ENCODE measurements at places on chromosomes 1 and 21.

- no peak for DNase-seq
These were observed 58.7 kb downstream of the NRDC start for GRCh38 chr1:51819810-51820209.

GRCh38 chr1:3590139-3590763 is 21.1 kb downstream of the MEGF6 start:
- DNase-seq: no peak

- DNase-seq: no peak
These were observed at the start of gene EPHX1 for GRCh38 chr1:225809842-225810578. Gene EPHX1, plus strand, starts transcription at chr1:225810124. Its CDS starts 18,606 bp downstream, at chr1:225828730.

DNA sequence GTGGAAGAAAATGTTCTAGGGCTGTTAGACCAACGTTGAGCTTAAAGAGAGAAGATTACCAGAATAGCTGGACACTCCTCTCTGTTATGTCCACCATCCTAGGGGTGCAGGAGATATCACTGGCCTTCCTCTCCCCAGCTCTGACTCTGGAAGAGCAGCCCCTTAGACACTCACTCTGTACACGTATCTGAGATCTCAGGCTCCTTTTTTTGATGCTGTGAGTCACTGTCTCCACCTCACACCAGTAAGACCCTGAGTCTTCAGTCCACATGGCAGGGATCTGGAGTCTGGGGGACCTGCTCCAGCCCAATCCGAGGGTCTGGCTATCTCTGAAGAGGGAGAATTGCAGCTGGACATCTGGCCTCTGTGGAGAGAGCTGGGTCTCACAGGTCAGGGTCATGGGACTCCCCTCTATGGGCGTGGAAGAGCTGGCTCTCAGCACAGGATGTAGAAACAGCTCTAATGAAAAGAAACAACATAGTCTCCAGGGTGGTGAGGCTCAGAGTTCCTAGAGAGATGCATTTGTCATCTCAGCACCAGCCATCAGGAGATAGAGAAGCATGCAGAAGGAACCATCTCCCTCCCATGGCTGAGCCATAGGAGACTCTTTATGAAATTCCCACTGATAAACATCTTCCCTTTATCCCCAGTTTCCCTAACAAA is 3.5 kb downstream of the FCRL3 start:
- DNase-seq: no peak

DNA sequence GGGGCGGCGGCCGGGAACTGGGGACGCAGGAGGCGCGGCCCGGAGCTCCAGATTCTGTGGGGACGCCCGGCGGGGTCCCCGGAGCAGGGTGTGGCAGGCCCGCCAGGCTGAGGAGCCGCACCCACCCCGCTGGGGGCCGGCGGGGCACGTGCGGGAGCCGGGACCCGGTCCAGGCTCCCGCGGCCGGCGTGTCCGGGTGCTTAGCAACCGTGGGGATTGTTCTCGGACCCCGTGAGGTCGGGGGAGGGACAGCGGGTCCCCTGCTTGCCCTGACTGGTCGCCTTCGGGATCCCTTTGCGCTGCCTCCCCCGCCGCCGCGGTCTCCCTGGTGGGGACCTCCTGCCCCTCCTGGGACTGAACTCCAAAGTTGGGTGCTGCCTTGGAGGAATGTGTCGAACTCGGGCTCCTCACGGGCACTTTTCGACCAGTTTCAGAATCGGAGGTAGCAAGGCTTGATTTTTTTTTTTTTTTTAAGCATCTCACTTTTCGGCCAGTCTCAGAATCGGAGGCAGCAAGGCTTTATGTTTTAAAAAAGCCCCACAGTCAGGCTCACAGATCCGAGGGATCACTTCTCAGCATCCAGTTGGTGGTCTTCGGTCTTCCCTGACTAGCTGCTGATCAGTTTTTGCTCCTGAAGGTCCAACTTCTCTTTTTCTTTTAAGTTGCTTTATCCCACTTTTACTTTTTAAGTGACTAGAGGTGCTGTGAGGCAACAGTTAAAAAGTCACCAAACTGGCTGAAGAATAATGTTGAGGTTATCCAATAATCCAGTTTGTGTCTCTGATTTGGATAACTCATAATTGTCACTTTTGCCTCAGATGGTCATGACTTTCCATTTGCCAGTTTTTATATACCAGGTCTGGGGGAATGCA is 648 bp downstream of the FAM76A start:
- DNase-seq: peak; percentile 89

- DNase-seq: no peak
These were observed 21.4 kb upstream of the FMO1 start for GRCh38 chr1:171226747-171227370.

DNA sequence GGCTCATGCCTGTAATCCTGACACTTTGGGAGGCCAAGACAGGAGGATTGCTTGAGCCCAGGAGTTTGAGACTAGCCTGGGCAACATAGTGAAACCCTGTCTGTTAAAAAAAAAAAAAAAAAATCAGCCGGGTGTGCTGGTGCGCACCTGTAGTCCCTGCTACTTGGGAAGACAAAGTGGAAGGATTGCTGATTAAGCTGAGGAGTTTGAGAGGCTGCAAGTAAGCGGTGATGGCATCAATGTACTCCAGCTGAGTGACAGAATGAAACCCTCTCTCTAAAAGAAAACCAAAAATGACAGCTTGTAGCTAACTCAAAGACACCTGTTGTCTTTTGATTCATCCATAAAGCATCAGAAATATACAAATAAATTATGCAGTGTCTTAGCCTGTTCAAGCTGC is 31.8 kb downstream of the SIPA1L2 start:
- no peak for DNase-seq

GRCh38 chr21:33375101-33375644 is 28.0 kb upstream of the IFNGR2 start:
- DNase-seq: no peak

- no peak for DNase-seq
These were observed 47.8 kb downstream of the WNT9A start for GRCh38 chr1:227899820-227900449.

GRCh38 chr1:10728595-10729410 is 67.6 kb downstream of the CASZ1 start:
- no peak for DNase-seq

DNA sequence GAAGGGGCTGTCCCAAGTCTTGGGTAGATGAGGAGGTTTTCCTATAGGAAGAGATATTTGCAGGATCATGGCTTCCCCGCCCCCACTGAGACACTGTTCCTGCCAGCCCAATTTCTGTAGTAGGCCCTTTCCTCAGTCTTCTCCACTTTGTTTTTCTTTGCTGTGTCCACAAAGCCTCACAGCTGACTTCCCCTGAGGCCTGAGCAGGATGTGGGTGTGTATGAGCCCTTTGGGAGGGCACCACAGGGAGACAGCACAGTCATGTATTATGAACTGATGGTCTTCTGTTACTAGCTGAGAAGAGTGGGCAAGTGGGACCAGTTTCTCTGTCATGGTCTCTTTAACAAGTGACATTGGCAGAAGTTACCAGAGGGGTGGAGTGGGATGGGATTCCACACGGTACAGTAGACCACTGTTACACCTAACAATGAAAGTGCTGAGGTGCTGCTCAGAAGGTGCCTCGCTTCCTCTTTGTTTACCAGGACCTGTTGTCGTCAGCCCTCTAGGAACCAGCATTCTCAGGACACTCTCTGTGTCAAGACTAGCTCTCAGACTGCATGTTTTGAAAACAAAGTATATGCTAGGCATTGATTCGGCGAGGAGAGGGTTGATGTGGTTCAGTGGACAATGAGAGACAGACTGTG is 253.8 kb upstream of the HOOK1 start:
- DNase-seq: no peak

- DNase-seq: no peak
These were observed 162.3 kb upstream of the APP start for GRCh38 chr21:26332867-26333266.

Measured in vagina (tissue), 2 donors.